GM12865 (cell line): ENCODE measurements at places on chromosomes 16 and 17.

DNA sequence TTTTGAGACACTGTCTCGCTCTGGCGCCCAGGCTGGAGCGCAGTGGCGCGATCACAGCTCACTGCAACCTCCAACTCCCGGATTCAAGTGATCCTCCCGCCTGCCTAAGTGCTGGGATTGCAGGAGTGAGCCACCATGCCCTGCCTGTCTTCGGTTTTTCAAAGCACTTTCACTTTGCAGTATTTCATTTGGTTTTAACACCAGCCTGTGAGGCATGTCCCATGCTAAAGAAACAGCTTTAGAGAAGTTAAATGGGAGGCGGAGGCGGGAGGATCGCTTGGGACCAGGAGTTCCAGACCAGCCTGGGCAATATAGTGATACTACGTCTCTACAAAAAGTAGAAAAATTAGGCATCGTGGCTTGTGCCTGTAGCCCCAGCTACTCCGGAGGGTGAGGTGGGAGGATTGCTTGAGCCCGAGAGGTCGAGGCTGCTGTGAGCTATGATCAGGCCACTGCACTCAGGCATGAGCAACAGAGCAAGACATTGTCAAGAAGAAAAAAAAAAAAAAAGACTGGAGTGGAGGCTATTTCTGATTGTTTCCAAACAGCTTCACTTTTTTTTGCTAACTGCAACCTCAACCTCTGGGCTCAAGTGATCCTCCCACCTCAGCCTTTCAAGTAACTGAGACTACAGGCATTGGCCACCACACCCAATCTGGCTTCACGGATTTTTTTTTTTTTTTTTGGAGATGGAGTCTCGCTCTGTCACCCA, 1.3 kb downstream of the METTL23 start:
- peak; percentile 50 for DNase-seq

GRCh38 chr17:78272181-78272913, 40.9 kb downstream of the TMEM235 start:
- peak; percentile 35 for DNase-seq

DNA sequence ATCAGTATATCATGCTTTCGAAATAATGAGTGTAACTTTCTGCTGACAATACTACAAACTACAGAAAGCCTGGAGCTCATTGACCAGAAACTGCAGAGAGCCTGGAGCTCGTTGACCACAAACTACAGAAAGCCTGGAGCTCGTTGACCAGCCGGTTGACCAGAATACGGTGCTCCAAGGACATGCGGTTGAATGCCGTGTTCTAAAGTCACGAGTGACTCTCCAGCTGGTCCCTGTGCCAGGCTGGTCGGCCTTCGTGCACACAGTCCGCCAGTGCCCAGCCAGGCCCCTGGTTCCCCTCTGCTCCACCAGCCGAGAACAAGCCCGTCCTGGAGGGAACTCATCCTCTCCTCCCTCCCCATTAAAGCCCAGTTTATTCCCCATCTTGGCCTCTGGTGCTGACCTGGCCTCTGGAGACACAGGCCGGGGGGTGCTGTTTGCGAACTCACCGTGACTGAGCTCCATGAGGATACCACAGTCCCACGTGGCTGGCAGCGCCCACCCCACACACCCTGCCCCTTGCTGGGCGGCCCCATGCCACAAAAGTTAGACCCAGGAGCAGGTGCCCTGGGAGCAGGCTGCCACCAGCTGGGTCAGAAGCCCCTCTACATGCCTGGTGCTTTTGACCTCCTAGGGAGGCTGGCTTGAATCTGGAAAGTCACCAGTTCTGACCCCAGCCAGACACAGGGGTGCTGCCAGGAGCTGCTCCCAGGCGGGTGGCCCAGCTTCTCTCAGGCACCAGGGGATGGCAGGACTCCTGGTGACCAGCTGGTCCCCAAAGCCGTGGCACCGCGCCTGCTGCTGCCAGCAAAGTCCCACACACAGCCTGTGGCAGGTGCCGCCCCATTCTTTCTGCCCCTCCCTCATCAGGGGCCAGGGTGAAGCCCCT, 15.5 kb upstream of the CDH15 start:
- no peak for DNase-seq

DNA sequence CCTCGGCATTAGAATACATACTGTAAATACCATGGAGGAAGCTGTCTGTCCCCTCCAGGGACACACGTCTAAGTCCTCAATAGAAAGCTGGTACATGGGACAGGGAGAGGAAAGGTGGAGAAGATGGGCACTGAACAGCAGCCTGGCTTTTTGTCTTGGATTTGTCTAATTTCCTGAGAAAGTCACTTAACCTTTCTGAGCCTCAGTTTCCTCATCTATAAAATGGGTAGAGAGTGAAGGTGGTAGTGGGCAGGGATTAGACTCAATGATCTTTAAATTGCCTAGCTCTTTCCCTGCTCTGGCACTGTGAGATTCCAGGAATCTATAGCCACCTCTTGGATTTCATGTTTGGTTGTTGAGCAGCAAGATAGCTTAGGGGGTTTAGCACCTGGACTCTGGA, 96.2 kb downstream of the ASIC2 start:
- DNase-seq = no peak
